CD4-positive, CD25-positive, alpha-beta regulatory T cell (primary cell): ENCODE measurements at places on chromosomes 1 and 21.

DNA sequence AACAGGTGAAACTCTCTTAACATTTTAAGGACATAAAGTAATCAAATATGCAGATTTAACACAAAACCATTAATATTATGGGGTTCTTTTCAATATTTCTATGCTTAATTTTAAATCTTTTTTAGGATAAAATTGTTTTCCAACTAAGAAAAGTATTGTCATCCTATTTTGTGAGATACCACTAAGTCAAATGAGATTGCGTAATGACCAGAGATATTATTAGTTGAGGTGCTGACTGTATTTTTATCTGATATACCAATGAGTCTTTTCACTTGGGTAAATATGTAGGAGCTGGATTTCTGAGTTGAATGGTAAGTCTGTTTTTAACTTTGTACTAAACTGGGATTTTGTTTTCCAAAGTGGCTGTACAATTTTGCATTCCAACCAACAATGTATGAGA, 25.4 kb downstream of the LEPR start:
- no peak for DNase-seq

GRCh38 chr1:59266927-59267293, 30.0 kb upstream of the FGGY start:
- no peak for DNase-seq

DNA sequence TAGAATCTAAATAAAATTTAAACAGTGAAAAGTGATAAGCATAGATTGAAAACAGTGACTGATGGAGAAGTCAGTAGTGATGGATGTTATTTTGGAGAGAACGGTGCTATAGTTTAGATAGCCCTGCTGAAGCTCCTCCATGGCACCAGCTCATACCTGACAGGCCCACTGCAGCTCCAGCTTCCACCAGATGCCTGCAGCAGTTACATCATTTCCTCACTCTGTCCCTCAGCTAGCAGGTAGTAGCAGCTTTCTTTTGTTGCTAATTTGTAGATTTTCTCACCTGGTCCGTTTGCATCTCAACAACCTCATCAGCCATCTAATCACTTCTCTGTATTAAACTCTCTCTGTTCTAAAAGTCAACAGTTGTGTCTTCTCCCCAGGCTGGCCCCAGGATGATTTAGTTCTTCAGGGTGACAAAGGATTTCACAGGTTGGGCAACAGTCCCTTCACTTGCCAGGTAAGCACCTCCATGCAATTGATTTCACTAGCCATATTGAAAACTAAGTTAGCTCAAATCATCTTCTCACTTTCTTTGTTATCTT, 128.3 kb downstream of the LMX1A start:
- no peak for DNase-seq

- no peak for DNase-seq
Measured at GRCh38 chr1:221809091-221810029, 67.5 kb upstream of the DUSP10 start.

DNA sequence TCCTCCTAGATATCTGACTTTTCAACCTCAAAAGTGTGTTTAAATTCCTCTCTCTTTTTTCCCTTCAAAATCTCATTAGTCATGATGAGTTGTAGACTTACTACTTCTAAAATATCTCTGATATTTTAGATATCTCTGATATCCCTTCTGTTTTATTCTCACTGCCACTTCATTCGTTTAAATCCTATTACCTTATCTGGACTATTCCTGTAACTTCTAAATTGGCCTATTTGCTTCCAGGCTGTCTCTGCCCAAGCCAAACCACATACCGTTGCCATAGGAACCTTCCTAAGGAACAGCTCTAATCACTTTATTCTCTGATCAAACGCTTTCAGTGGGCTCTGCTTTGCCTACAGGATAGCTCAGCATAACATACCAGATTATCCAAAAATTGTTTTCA, 333.1 kb upstream of the CHRM3 start:
- DNase-seq, result no peak

- no peak for DNase-seq
Measured at GRCh38 chr1:36583980-36584782, 101.5 kb upstream of the CSF3R start.

DNA sequence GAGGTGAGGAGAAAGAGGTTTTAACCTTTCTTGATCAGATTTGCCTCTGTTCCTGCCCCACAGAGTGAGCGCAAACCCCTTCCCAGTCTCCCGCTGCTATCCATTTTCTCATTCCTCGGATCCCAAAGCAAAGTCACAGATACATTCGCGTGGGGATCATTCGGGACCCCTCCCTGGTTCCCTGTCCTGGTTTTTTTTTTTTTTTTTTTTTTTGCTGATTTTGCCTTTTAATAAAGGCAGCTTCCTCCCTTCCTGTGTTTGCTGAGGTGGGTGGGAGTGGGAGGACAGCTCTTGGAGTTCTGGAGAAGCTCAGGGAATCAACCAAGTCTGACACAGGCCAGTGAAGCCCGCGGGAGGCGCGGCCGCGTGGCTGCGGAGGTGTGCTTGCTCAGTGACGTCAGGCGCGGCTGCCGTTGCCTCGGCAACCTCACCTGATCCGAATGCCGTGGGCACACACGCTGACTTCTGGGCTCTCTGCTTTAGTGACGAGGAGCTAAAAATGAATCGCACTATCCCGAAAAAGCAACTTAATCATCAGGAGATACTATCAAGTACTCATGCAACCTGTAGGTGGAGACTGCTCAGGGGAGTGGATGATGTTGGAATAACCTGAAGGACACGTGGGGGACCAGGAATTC, 106.4 kb downstream of the TBX19 start:
- DNase-seq, result peak; percentile 65

DNA sequence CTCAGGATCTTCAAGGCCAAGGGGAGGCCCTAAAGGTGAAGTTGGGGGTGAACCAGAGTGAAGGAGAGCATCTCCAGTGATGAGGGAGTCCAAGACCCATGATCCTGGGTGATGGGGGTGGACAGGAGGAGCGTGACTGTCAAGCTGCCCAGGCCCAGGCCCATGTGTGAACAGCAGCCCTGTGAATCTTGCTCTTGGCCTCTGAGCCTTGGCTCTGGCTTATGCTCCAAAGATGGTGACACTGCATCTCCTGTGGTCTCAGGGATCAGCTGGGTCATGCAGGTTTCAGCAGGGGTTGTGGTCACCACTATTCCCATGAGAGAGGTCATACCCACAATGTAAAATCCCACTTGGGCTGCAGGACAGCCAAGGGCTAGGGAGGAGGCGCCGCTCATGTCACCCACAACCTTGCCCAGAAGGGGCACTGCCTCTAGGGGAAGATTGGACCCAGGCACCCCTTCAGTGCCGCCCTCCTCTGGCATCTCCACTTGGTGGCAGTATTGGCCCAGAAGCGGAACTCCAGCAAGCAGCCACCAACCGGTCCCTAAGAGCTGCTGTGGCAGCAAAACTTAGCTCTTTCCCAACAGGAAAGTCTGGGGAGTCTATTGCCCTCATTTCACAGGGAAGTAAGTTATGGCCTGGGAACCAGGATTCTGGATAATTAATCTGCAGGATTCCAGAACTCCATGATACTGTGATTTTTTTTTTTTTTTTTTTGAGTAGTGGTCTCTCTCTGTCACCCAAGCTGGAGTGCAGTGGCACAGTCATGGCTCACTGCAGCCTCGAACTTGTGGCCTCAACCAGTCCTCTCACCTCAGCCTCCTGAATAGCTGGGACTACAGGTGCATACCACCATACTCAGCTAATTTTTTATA, 7.5 kb upstream of the WNT3A start:
- DNase-seq, result peak; percentile 72
